ENCODE measurements at places on chromosomes 3 and 15.

- DNase-seq = no peak
Observed at GRCh38 chr15:90046911-90047392, 45.8 kb downstream of the ZNF710 start.

DNA sequence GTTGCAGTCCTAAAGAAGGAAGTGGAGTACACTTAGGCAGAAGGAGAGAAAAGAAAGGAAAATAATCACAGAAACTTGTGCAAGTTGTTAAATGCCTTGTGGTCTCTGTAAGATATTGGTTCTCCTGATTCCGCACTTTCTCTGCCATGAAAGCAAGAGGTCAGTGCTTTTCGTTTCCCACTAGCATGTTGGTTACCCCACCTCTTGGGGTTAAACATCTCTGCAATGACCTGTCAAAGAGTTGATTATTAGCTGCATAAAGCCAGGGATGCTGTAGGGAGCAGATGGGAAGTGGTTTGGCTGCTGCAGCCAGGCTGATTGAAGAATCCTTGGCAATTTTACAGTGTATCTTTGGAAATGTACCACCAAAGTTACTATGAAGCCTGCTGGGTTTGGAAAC, 33.3 kb downstream of the ZNF609 start:
- no peak for DNase-seq

DNA sequence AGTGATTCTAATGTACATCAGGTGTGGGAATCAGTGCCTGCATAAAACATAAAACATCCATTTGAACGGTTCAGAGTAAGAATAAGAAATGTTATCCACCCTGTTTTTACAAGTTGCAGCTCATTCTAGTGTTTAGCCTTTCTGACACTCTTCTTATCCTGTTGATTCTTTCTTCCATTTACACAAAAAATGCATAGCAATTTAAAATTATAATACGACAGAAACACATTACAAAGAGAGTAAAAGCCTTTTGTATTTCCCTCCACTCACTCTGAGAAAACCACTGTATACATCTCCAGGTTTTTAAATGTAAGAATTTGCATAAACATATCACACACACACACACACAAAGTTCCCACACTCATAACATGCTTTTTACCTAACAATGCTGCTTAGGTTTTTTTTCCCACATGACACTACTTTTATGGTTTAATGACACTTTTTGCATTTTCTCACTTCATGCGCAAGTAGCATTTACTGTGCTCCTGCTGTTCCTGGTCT, 199.8 kb downstream of the CNTN6 start:
- DNase-seq = no peak

DNA sequence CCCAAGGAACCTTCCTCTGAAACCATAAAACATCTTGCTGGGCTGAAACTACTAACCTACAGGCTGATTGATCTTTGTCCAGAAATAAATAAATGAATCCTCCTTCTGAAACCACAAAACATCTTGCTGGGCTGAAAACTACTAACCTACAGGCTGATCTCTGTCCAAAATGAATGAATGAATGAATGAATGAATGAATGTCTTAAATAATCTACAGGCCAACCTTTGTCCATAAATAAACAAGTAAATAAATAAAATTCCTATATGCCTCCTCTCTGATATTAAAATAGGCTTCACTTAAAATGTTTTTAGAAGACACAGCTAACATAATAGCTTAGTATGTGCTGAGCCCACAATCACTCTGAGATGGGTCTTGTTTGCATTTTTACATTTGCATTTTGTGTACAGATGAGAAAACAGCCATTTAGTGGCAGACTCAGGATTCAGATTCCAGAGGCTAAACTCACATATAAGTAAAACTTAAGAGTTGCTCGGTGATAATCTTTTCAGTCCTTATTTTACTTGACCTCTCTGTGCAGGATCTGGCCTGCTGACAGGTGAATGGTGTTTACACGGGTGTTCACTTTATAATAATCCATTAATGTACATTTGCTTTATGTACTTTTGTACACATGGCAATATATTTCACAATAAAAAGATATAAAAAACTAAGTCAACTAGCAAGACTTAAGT, 10.4 kb downstream of the TJP1 start:
- DNase-seq = no peak

GRCh38 chr3:10928407-10928960, 64.1 kb upstream of the SLC6A1 start:
- DNase-seq = no peak

DNA sequence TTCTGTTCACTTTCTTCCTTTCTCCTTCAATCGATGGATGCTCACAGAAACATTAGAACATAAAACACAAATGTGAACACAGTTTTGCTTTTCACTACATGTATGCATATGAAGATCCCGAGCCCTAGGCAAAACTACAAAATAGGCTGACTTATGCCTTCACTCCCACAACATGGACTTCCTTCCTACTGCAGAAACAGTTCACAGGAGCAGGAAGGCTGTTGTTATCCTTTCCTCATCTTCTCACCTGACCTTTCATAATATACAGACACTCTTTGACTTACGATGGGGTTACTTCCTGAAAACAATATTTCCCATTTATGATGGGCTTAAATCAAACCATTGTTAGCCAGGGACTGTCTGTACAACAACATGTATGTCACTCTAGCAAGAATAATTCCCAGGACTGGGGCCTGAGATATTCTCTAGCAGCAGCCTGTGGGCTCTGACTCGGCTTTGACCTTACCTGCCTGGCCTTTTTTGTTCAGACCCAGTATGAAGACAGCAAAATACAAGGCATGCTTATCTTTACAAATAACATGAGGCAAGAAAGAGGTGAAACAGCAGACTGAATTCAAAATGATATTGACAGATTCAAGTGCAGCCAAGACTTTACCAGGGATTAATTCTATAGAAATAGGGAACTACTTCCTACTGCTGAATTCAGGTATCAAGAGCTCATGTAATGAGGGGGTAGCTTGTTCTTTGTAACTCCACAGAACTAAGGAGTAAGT, 51.8 kb upstream of the PLXND1 start:
- no peak for DNase-seq

DNA sequence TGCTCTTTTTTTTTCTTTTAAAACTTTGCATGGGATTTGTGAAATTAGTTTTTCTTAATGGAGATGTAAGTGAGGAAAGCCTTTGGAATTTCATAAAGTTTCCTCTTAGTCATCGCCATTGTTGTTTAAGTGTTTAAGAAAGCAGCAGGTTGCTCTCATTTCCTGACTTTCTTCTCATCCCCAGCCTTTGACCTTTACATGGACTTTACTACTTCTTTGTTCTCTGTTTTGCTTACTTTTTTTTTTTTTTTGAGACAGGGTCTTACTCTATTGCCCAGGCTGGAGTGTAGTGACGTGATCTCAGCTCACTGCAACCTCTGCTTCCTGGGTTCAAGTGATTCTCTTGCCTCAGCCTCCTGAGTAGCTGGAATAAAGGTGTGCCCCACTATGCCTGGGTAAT, 38.6 kb downstream of the FBXL2 start:
- DNase-seq = no peak

- no peak for DNase-seq
Observed at GRCh38 chr3:9883706-9884554, 3.9 kb upstream of the CIDEC start.

GRCh38 chr15:55361048-55361447, 42.0 kb downstream of the PIGB start:
- no peak for DNase-seq

- DNase-seq = no peak
Observed at GRCh38 chr15:99956820-99957641, 223.8 kb upstream of the LYSMD4 start.
